AG10803 (cell line): ENCODE measurements at places on chromosomes 3 and 15.

DNA sequence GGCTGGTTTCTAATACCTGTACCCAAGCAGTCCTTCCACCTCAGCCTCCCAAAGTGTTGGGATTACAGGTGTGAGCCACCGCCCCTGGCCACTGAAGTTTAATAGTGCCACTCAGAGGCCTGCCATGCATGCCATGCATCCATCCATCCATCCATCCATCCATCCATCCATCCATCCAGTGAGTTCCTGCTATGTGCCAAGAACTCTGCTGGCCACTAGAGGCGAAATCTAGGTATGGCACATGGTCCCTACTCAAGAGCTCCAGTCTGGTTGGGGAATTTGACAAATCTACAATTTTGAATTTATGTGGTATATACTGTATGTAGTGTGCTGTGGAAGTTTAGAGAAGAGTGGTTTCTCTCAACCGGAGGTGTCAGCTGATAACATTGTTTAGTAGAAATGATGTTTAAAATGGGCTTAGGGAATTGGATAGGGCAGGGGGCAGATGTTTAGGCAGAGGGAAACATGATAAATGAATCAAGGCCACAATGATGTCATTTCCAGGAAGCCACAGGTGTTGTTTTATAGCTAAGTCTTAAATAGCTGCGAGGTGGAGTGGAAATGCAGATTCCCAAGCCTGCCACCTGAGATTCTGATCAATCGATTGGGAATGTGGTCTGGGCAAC, 384.4 kb upstream of the C2CD4B start:
- DNase-seq = no peak

DNA sequence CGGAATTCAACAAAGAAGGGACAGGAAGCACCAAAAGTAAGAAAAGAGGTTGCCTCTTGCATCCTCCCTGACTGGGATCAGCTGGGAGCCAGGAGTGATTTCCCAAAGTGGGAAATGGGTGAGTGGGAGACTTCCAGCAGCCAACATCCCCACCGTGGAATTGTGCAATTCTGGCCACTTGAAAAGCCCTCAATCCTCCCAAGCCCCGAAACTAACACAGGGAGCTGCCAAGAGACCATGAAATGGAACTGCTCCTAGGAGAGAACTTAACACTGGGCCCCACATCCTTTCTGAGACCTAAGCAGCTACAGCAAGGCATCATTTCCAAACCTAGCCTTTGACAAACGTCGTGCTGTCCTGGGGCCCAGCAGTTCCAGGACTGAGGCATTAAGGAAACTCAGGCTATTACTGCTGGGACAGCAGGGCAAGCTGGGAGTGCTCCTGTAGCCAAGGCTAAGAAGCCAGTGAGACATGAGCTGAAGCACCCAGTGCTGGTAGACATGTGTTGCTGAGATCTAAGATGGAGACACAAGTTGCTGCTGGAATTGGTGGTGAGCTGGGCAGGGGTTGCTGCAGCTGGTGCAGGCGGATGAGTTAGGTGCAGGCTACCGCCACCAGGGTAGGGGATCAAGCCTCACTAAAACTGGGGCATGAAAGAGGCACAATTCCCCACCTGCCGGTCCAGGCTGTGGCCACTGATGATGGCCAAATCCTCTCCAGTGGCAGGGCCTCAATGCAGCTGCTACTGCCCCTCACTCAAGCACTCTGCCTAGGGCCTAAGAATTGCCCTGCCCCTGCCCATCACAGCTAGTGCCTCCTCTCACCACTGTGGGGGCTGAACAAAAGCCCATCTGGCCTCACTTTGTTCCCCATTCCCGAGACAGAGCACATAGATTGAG, 43.9 kb downstream of the ALDH1A2 start:
- no peak for DNase-seq

DNA sequence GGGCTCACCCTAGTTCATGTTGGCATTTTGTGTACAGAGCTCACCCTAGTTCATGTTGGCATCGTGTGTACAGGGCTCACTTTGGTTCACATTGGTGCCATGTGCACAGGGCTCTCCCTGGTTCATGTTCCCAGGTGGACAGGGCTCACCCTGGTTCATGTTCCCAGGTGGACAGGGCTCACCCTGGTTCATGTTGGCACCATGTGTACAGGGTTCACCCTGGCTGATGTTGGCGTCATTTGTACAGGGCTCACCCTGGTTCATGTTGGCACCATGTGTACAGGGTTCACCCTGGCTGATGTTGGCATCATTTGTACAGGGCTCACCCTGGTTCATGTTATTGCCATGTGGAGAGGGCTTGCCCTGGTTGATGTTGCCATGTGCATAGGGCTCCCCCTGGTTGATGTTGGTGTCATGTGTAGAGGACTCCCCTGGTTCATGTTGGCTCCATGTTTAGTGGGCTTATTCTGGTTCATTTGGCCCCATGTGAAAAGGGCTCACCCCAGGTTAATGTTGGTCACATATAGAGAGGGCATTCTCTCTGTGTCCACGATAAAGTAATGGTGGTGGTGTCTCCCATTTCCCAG, 31.7 kb upstream of the NR2C2 start:
- DNase-seq = no peak

DNA sequence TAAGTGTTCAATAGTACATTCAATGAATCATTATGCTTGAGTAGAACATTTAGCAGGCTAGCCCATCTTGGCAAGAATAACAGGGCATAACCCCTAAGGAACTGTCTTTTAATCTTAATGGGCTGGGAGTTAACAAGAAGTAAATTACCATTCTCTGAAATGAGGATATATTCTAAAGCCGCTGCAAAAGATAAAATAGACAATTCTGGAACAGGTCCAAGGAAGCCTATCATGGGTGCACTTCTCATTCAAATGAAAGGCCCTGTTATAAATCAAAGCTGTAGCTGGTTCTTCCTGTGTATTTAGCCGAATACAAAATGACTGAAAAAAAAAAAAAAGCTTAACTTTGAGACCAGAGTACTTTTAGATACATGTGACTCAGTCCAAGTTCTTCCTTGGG, 15.6 kb downstream of the MTHFS start:
- DNase-seq = no peak

- DNase-seq = no peak
These were observed 44.7 kb upstream of the NR2F2 start for GRCh38 chr15:96285729-96286254.

- DNase-seq = peak; percentile 71
These were observed 1.9 kb upstream of the ADPGK start for GRCh38 chr15:72785432-72785831.

- DNase-seq = no peak
These were observed 587.8 kb upstream of the BCHE start for GRCh38 chr3:166425021-166425420.

DNA sequence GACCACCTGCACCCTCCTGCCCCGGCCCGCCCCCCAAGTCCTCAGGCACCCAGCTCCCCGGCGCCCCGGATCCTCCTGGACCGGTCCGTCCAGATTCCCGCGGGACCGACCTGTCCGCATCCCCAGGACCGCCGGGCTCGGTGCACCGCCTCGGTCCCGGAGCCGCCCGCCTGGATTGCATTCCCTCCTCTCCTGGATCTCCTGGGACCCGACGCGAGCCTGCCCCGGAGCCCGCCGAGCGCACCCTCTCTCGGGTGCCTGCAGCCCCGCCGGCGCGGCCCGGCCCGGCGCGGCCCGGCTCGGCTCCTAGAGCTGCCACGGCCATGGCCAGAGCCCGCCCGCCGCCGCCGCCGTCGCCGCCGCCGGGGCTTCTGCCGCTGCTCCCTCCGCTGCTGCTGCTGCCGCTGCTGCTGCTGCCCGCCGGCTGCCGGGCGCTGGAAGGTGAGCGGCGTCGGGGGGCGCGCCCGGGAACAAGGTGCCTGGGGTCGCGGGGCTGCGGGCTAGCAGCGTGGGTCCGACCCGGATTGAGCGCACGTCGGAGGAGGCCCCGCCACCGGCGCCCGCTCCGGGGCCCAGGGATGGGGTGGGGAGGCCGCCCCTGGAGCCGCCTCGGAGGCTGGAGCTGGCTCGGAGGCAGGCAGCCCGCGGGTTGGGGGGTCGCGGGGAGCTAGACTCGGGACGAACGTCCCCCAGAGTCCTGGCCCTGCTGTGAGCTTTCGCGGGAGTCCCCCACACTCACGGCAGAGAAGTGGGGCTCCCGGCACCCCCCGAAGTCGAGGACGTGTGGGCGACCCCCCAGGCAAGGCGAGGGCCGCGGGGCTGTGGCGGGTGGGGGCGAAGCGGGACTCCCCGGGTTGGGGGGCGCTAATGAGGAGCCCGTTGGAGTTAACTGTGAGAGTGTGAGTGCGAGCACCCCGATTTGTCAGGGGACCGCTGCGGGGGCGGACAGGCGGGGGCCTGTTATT, 610 bp downstream of the EPHB3 start:
- no peak for DNase-seq

DNA sequence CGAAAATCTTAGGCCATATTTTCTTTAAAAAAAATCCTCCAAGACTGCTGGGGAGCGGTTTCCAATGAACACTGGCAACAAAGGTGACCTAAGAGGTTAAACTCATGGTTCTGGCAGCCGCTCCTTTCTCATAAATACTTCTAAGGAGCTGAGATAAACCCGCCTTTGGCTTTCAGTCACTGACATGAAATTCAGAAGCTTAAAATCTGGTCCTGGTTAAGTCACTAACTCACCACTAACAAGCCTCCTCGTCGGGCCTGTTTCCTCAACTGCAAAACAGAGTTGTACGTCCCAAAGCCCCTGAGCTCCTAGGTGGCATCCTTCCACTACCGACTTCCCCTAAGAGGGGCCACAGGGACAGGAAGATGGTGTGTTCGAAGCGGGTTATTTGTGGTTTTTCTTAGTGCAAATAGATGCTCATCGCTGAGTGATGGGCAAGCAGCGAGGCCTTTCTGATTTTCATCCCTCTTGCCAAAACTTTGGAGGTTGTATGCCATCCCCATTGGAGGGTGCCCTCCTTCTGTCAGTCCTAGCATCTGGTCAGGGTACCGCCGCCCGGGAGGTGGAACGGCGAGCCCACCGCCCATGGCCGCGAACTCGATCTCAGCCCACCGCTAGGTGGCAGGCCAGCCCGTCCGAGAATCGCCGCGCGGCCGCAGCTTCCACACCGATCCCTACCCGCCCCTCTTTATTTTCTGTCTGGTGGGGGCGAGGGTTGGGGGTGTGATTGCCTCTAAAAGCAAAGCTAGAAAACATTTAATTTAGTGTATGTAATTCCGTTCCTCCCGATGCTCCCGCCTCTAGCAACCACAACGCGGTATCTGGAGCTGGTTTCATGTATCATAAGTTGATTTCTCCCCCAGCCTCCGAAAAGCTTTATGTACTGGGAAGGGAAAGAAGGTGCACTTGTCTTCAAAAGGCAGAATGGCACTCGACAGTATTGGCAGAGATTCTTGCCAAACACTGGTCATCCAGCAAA, 4.6 kb downstream of the BCL6 start:
- peak; percentile 95 for DNase-seq

GRCh38 chr3:15500107-15500724, 21.3 kb downstream of the COLQ start:
- peak; percentile 42 for DNase-seq

GRCh38 chr15:78229431-78230406, 4.6 kb downstream of the ACSBG1 start:
- DNase-seq = no peak

- no peak for DNase-seq
These were observed 129.8 kb downstream of the MEGF11 start for GRCh38 chr15:66123799-66124198.

DNA sequence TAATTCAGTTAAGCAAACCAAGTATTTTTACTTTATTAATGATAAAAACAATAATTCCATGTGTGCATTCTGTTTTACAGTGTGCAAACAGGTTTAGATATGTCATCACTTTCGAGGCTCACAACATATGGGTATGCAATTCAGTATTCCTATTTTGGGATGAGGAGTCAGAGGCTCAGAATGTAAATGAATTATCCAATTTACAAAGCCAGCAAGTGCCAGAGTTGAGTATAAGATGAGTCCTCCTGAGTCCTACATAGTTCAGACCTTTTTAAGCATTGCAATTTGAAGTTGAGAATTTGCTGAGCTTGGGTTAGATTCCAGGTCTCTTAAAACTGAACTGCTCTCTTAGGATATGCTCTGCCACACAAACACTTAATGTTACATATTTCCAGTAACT, 424.2 kb upstream of the ROBO2 start:
- no peak for DNase-seq

- DNase-seq = peak; percentile 95
These were observed 47.3 kb downstream of the ITGA11 start for GRCh38 chr15:68384451-68385239.
